ENCODE measurements at places on chromosomes 1 and 21.

DNA sequence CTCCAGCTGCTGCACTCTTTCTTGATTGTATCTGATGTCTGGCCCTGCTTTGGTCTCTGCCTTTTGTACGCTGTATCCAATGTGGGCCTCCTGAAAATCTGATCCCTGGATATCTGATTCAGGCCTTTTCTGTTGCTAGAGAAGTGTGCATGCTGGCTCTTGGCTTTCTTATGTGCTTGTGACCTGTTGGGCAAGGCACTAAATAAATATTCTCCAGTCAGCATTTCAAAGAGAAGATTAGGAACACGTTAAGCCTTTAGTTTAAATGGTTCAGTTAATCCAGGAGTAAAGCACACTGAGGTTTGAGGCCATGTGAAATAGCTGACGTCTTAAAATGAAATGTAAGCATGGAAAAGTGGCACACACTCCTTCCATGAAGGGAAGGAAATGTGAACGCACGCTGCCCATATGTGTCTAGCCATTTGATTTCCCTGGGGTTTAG, 9.3 kb upstream of the F3 start:
- no peak for DNase-seq

GRCh38 chr1:247118946-247119446, 14.8 kb upstream of the ZNF669 start:
- DNase-seq, result no peak

- DNase-seq, result no peak
Observed at GRCh38 chr1:57638239-57638638, 214.4 kb upstream of the DAB1 start.

DNA sequence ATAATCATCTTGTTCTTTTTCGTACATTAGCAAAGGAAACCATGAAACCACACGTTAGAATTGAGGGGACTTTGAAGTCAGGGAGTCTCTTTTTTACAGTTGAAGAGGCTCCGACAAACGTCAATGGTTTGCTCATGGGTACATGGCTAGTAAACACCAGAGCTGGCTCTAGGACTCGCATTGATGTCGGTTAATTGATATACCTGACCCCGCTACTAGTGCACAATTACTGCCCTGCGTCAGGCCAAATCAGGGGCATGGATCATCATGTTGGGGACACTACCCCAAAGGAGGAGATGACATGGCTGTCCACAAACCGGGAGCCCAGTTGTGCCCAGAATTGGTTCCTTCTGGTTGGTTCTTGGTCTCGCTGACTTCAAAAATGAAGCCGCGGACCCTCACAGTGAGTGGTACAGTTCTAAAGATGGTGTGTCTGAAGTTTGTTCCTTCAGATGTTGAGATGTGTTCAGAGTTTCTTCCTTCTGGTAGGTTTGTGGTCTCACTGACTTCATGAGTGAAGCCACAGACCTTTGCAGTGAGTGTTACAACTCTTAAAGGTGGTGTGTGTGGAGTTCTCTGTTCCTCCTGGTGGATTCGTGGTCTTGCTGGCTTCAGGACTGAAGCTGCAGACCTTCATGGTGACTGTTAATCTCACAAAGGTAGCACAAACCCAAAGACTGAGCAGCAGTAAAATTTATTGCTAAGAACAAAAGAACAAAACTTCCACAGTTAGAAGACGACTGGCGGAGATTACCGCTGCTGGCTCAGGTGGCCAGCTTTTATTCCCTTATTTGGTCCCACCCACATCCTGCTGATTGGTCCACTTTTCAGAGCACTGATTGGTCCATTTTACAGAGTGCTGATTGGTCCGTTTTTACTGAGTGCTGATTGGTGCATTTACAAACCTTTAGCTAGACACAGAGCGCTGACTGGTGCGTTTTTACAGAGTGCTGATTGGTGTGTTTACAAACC, 126.9 kb upstream of the ERRFI1 start:
- DNase-seq, result no peak

DNA sequence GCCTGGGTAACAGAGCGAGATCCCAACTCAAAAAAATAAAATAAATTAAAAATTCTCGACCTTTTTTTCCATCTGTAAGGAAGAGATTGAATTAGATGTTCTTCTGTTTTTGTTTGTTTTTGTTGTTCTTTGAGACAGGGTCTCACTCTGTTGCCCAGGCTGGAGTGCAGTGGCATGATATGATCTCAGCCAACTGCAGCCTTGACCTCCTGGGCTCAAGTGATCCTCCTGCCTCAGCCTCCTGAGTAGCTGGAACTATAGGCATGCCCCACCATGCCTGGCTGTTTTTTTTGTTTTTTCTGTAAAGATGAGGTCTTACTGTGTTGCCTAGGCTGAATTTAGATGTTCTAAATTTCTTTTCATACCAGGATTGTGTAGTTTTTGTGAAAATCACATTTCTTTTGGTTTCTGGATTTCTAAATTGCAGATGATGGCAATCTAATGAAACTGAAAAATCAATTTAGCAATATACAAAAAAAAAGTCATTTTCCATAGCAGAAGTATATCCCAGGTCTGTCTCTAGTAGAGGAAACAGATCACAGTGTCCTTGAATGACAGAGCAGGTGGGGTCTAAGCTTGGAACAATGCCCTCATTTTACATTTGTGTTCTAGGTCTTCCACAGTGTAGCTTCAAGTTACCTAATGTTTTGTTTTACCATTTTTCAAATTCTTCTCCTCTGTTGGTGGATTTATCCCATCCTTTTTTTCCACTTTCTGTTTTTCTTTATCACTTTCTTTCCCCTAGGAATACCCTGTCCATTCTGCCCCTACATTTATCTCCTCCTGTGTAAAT, 20.3 kb downstream of the ZYG11A start:
- DNase-seq, result no peak
